EH (cell line): ENCODE measurements at places on chromosomes 12 and 14.
A peak's percentile ranks its signal among the peaks of the same experiment; 100 is the strongest.

GRCh38 chr14:60861545-60862140 lies 119.2 kb downstream of the TRMT5 start:
- no peak for DNase-seq

GRCh38 chr12:72093930-72094329 lies 155.3 kb downstream of the TPH2 start:
- DNase-seq: no peak

- DNase-seq: peak; percentile 53
Observed at GRCh38 chr12:57632073-57632957, 686 bp downstream of the B4GALNT1 start.

- no peak for DNase-seq
Observed at GRCh38 chr14:58305730-58306129, 7.4 kb downstream of the ARID4A start.

DNA sequence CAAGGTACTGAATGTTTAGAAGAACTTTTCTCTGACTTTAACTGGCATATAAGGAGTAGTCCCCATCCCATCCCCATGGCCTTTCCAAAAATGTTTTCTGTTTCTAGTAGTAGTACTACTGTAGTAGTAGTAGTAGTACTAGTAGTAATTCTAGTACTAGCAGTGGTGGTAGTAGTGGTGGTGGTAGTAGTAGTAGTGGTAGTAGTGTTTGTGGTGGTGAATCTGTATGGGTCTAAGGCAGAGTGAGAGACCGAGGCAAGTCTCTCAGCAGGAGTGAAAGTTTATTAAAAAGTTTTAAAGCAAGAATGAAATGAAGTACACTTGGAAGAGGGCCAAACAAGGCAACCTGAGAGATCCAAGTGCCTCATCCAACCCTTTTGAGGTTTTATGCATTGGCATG lies 58.6 kb downstream of the FOXN4 start:
- DNase-seq: no peak

DNA sequence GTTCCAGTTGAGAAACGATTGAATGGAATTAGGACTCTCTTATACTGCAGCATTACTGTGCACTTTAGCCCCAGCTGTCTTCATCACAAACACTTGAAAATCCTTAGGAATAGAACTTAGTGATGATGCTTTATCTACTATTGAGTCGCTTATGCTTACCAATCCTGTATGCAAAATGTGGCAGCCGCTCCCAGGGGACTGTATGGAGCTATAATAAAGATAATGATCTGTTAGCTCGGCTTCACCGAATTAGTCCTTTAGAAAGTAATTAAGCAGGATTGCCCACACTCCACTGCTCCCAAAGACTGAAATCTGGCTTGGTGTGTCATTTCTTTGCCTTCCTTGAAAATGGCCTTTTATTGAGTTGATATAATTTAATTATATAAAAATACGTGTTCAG lies 10.6 kb downstream of the EML1 start:
- DNase-seq: no peak

DNA sequence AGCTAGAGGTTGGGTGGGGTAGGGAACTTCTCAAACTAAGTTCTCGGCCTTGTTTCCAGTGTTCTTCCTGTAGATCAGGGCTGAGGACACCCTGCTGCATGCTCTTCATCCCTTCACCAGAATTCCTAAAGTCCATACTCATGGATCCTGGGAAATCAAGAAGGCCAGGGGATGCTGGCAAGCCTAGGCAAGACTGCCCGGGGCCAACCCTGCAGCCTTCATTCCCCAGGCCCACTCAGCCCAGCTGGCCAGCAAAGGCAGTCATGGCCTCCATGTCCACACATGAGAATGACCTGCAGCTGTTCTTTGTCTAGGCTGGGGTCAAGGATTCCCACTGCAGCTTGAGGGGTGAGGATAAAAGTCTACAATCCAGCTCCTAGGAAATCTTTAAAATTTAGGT lies 109.3 kb upstream of the ETV6 start:
- no peak for DNase-seq

DNA sequence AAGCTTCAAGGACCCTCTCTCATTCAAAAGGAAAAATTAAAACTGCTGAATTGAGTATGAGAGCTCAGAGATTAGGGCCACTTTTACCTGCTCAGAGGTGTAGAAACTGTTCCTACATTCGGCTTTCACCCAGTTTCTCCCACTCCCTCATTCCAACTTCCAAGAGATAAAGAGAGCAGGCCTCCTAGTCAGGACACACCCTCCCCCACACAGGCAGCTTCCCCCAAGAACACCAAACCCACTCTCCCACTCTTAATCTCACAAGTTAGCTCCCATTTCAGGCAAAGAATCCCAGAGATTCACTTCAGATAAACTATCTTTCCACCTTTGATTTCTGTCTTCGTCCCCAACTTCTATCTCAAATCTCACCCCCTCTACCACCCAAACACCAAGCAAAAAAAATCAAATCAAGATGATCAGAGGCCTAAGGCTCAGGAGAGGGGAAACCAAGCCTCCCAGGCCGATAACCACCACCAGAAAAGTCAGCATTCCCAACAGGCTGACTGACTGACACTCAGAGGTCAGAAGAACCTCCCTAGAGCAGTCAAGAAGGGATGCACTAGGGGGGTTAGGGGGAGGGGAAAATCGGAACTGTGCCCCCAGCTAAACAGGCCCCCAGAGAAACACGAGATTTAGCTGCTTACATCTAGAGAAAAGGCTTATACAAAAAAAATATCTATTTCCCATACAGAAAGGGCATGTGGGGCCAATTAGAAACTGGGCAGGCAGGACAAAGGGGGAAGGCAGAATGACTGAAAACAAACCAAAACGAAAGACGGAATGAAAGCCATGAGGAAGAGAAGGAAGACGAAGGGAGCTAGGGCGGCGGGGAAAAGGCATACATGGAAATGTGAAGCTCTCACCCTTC lies 13.2 kb upstream of the CDH24 start:
- DNase-seq: peak; percentile 28

DNA sequence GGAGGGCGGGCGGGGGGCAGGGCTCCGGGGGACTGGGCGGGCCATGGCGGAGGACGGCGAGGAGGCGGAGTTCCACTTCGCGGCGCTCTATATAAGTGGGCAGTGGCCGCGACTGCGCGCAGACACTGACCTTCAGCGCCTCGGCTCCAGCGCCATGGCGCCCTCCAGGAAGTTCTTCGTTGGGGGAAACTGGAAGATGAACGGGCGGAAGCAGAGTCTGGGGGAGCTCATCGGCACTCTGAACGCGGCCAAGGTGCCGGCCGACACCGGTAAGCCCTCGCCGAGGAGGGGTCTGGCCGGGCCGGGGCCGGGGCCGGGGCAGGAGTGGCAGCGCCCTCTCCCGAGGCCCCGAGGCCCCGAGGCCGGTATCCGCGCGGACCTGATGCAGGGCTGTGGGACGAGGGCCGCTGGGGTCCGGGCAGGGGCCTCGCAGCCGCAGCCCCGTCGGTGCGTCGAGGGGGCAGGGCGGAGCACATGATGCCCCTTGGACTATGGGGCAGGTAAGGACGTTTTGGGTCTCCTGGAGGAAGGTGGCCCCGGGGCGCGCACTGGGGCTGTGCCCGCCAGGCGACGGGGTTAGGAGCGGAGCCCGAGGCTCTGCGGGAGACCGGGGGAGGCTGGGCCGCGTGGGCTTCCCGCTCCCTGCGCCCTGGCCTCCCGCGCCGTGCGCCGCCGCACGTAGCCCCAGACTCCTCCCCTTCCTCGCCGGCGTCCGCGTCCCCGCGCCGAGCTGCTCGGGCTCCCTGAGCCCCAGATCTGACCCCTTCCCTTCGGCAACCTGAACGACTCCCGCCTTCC lies at the start of gene TPI1:
TSS of gene TPI1 (plus strand) at position 119 of the 798 bp plus-strand sequence. CDS start at position 155, 36 bp downstream.
- DNase-seq: peak; percentile 84

DNA sequence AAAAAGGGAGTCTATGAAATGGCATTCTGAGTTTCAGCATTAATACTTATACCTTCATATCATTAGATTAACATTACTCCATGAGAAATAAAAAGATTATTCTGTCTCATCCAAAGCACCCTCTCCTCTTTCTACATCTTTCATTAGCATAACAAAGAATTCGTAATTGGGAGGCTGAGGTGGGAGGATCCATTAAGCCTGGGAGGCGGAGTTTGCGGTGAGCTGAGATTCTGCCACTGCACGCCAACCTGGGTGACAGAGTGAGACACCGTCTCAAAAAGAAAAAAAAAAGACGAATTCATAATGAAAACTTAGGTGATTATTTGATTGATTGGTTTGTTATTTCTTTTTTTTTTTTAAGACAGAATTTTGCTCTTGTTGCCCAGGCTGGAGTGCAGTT lies 1.8 kb upstream of the CDK17 start:
- DNase-seq: no peak

DNA sequence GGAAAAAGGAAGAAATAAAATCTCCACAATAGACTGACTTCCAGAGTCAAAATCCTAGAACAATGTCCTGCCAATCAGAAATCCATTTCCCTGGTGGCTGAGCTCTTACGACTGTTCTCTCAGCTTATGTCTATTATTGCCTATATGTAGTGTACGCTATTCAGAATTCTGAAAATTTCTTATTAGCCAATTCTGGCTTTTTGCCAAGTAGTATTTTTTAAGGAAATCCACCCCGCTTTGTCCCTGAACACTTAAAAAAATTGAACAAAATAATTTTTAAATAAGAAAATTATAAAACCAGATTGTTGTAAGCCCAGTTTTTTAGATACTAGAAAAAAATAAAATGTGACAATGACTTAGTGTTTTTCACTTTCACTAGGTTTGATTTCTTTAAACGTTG lies 143.0 kb downstream of the KCNA5 start:
- no peak for DNase-seq

- DNase-seq: no peak
Observed at GRCh38 chr12:68378872-68379606, 46.9 kb upstream of the MDM1 start.

DNA sequence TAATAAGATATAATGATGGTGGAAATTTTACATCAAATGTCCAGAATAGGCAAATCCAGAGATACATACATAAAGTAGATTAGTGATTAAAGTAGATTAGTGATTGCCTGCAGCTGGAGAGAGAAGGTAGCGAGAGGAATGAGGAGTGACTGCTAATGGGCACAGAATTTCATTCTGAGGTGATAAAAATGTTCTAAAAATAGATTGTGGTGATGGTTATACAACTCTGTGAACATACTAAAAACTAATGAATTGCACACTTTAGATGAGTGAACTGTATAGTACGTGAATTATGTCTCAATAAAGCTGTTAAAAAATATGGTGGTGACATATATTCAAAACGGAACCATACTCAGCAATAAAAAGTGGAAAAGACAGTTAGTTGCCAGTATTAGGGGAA lies 41.7 kb downstream of the PPP2R5E start:
- DNase-seq: peak; percentile 20

GRCh38 chr12:89345376-89345775 lies 6.9 kb downstream of the DUSP6 start:
- no peak for DNase-seq

DNA sequence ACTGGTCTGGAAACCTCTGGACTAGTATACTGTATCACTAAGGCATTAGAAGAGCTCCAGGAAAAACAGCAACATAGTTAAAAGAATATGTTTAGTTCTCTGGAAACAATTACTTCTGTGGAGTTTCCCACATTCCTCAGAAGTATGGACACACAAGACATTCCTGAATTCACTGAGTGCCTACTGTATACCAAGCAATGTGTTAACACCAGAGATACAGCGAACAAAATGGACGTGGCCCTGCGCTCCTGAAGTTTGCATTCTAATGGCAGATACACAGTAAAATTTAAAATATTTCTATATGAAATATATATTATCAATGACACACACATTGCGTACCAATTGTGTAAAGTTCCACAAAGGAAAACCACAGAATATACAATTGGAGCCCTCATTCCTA lies 1.1 kb downstream of the ANGEL1 start:
- peak; percentile 46 for DNase-seq

GRCh38 chr12:31962076-31962475 lies 2.9 kb downstream of the RESF1 start:
- DNase-seq: no peak

DNA sequence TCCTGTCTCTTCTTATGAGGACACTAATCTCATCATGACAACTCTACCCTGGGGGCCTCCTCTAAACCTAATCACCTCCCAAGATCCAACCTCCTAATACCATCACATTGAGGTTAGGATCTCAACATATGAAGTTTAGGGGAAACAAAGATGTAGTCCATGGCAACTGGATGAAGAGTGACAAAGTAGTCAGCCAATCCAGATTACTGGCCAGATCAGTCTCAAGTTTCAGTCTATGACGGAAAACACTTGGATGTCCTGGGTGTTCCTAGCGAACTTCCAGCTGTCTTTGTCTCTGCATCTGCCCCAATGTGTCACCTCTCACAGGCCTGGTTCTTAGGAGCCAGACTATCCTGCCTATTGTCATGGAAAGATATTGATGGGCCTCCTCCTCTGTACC lies 630.8 kb downstream of the AACS start:
- DNase-seq: no peak

DNA sequence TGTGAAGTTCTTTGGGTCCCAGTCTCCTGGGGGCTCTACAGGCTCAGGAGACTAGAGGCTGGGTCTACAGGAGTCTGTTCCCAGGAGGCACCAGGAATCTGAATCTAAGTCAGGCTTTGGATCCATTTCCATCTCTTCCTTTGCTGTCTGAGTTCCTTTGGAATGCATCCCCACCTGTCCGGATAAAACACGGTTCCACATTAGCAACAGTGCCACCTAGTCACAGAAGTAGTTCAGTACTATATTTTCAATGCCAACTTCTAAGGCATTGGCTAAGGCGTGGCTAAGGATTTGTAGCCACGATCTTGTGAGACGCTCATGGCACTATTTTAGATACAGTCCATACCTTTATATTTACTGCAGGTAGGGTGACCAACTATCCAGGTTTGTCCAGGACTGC lies 15.1 kb downstream of the ZC2HC1C start:
- DNase-seq: no peak

GRCh38 chr12:95774311-95775045 lies 16.1 kb downstream of the NTN4 start:
- peak; percentile 84 for DNase-seq

GRCh38 chr12:102026728-102027127 lies 35.1 kb downstream of the WASHC3 start:
- DNase-seq: no peak
